A549 treated with CORT108297 at 1 μM for 4 hours (cell line): ENCODE measurements at places on chromosomes 2 and 18. TPM values are rescaled to one million over a fixed set of nuclear protein-coding genes. Genes with fewer than 3 reads are reported as not detected.

Gene REG1B
- not detected in 5 replicates for total RNA-seq

Gene RASGRP3
- total RNA-seq: 0.73 to 1.1 TPM (median 0.98 TPM) in 5 replicates

Gene AGXT
- not detected in 5 replicates for total RNA-seq

Gene DLGAP1
- total RNA-seq: 0.01 to 0.04 TPM in 2 of 5 replicates, not detected in the others

Gene GALNT5
- 2.6 to 3.2 TPM (median 2.8 TPM) in 5 replicates for total RNA-seq

Gene MRPS5
- 70.0 to 78.8 TPM (median 76.8 TPM) in 5 replicates for total RNA-seq

Gene GPBAR1
- total RNA-seq: 0.08 to 0.17 TPM (median 0.11 TPM) in 5 replicates

Gene REG3G
- not detected in 5 replicates for total RNA-seq

Gene LTBP1
- total RNA-seq: 16.8 to 28.3 TPM (median 24.9 TPM) in 5 replicates

Gene SLC9A2
- 2.8 to 3.4 TPM (median 3.3 TPM) in 5 replicates for total RNA-seq

Gene IL1RN
- 0.30 to 0.46 TPM (median 0.46 TPM) in 5 replicates for total RNA-seq

Gene DSG1
- not detected in 5 replicates for total RNA-seq

Gene DSC1
- total RNA-seq: not detected in 5 replicates

Gene SS18
- total RNA-seq: 45.8 to 57.8 TPM (median 52.3 TPM) in 5 replicates

Gene IL1R1
- 22.9 to 40.2 TPM (median 34.7 TPM) in 5 replicates for total RNA-seq

Gene ACTR1B
- total RNA-seq: 30.4 to 48.3 TPM (median 43.8 TPM) in 5 replicates

Gene VWC2L
- total RNA-seq: not detected in 5 replicates

Gene SCN3A
- total RNA-seq: 0.01 TPM in 2 of 5 replicates, not detected in the others

Gene TBR1
- total RNA-seq: 0.01 to 0.07 TPM (median 0.05 TPM) in 4 of 5 replicates, not detected in the other

Gene NYAP2
- not detected in 5 replicates for total RNA-seq

Gene XIRP2
- total RNA-seq: not detected in 5 replicates

Gene EFHD1
- total RNA-seq: 1.9 to 2.9 TPM (median 2.5 TPM) in 5 replicates

Gene NR4A2
- total RNA-seq: 1.7 to 3.3 TPM (median 2.8 TPM) in 5 replicates

Gene SPDYA
- 0.10 to 0.32 TPM (median 0.17 TPM) in 5 replicates for total RNA-seq

Gene FNDC4
- 3.3 to 5.3 TPM (median 3.9 TPM) in 5 replicates for total RNA-seq

Gene PLEKHH2
- 0.74 to 1.2 TPM (median 1.1 TPM) in 5 replicates for total RNA-seq

Gene NT5DC4
- 0.06 TPM in 1 of 5 replicates, not detected in the others for total RNA-seq

Gene MC5R
- 0.06 TPM in 1 of 5 replicates, not detected in the others for total RNA-seq

Gene ORC2
- 12.9 to 15.6 TPM (median 14.4 TPM) in 5 replicates for total RNA-seq

Gene STEAP3
- total RNA-seq: 39.7 to 50.4 TPM (median 45.1 TPM) in 5 replicates

Gene CNNM4
- total RNA-seq: 12.3 to 16.9 TPM (median 15.4 TPM) in 5 replicates

Gene LHCGR
- total RNA-seq: not detected in 5 replicates

Gene RETREG2
- total RNA-seq: 63.1 to 89.7 TPM (median 87.7 TPM) in 5 replicates

Gene TCF23
- not detected in 5 replicates for total RNA-seq

Gene MROH2A
- total RNA-seq: 0.09 to 0.20 TPM (median 0.15 TPM) in 4 of 5 replicates, not detected in the other

Gene PGAP1
- 1.8 to 2.9 TPM (median 2.7 TPM) in 5 replicates for total RNA-seq

Gene LRRTM1
- total RNA-seq: not detected in 5 replicates

Gene EMILIN2
- total RNA-seq: 8.3 to 13.6 TPM (median 11.9 TPM) in 5 replicates

Gene MC4R
- total RNA-seq: not detected in 5 replicates
